ENCODE measurements at places on chromosomes 7 and 10. TPM values are rescaled to one million over a fixed set of nuclear protein-coding genes. Genes with fewer than 3 reads are reported as not detected.

The PIP gene
- total RNA-seq: not detected

The SORBS1 gene
- 0.16 TPM for total RNA-seq

The PNLIP gene
- not detected for total RNA-seq

The HTR5A gene
- not detected for total RNA-seq

The TUBB8 gene
- not detected for total RNA-seq

The FAM131B gene
- 8.2 TPM for total RNA-seq

The ANLN gene
- total RNA-seq: 10.9 TPM

The SPDYE2B gene
- total RNA-seq: not detected

The CYP26A1 gene
- not detected for total RNA-seq

The WDR11 gene
- 57.2 TPM for total RNA-seq

The SMARCD3 gene
- 31.8 TPM for total RNA-seq

The LIPK gene
- total RNA-seq: not detected
